ENCODE measurements at places on chromosomes 5 and 9. TPM values are rescaled to one million over a fixed set of nuclear protein-coding genes. Genes with fewer than 3 reads are reported as not detected.

The ELAVL2 gene
- 0.83 TPM for total RNA-seq

The TMEFF1 gene
- 0.69 TPM for total RNA-seq

The CBY3 gene
- not detected for total RNA-seq

The KCNMB1 gene
- total RNA-seq = 45.6 TPM

The INIP gene
- 11.9 TPM for total RNA-seq

The SPINK7 gene
- not detected for total RNA-seq

DNA sequence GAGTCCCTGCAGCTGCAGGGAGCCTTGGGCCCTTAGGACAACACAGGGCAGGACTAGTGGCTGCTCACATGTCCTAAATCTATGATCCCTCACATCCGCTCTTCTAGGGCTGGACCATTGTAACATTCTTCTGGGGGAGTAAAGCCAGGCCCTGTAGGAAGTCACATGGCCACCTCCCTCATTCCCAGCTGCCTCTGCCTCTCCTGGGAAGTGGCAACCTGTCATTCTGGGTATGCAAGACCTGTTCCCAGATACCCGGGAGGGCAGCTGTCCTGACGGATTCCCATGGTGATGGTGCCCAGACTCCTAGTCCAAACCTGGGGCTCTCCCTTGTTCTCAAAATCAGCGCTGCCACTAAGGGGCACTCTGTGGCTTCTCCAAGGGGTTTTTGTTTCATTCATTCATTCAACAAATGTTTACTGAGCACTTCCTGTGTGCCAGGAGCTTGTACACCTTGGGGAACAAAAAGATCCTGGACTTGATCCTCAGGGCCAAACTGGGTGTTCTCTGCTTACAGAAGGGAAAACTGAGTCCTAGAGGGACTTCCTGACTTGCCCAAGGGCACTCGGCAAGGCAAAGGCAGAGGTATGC, 85.6 kb downstream of the PSD2 start:
- H3K4me3 ChIP-seq = no peak overlapping the region
- peaks cover 11% of the 10 kb centered on the region for H3K36me3 ChIP-seq
- no peaks in the 10 kb centered on the region for H3K27me3 ChIP-seq
- H3K27ac ChIP-seq = peak overlapping the region; percentile 64
- H3K4me1 ChIP-seq = peaks cover 40% of the 10 kb centered on the region

DNA sequence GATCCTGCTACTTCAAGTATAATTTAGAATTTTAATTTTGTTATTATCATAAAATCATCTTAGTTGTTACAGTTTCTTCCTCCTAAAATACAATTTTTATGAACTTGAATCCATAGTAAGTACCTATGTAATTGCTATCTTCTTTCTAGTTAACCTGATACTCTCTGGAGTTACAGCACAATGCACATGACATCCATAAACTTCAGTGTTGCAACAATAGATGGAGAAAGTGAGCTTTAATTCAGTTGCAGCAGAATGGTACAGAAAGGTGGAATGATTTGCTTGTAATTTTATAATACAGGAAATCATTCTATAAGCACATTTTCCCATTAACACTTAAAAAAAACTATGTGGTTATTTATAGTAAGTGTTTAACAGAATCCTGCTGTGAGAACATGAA, 372.0 kb downstream of the CDH9 start:
- no peaks in the 10 kb centered on the region for H3K4me1 ChIP-seq
- no peaks in the 10 kb centered on the region for H3K27me3 ChIP-seq
- H3K36me3 ChIP-seq = no peaks in the 10 kb centered on the region
- DNase-seq = no peak
- H3K27ac ChIP-seq = no peak overlapping the region
- H3K4me3 ChIP-seq = no peak overlapping the region

- H3K4me3 ChIP-seq = no peak overlapping the region
- no peaks in the 10 kb centered on the region for H3K4me1 ChIP-seq
- H3K27ac ChIP-seq = no peak overlapping the region
- DNase-seq = no peak
Observed at GRCh38 chr5:179307013-179307800, 38.1 kb downstream of the ADAMTS2 start.

- no peaks in the 10 kb centered on the region for H3K27me3 ChIP-seq
- H3K27ac ChIP-seq = no peak overlapping the region
- H3K36me3 ChIP-seq = no peaks in the 10 kb centered on the region
- H3K4me1 ChIP-seq = peaks cover 12% of the 10 kb centered on the region
Observed at GRCh38 chr5:80227979-80228596, 27.8 kb downstream of the SERINC5 start.

DNA sequence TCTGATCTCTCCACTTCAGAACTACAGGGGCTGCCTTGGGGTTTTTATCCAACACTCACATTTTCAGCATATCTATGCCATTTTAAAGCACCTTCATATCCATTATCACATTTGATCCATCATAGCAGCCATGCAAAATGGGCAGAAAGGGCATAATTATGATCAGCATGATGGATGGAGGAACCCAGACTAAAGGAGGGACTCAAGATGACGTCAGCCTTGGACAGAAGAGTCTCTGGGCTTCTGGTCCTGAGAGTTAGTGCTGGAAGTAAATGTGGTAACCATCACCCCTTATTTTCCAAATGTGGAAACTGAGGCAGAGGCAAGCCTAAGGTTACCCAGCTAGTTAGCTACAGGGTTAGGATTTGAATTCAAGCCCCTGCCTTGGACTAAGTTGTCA, 273.1 kb downstream of the DRD1 start:
- peak; percentile 80 for DNase-seq
- H3K4me3 ChIP-seq = no peak overlapping the region
- no peak overlapping the region for H3K27ac ChIP-seq

DNA sequence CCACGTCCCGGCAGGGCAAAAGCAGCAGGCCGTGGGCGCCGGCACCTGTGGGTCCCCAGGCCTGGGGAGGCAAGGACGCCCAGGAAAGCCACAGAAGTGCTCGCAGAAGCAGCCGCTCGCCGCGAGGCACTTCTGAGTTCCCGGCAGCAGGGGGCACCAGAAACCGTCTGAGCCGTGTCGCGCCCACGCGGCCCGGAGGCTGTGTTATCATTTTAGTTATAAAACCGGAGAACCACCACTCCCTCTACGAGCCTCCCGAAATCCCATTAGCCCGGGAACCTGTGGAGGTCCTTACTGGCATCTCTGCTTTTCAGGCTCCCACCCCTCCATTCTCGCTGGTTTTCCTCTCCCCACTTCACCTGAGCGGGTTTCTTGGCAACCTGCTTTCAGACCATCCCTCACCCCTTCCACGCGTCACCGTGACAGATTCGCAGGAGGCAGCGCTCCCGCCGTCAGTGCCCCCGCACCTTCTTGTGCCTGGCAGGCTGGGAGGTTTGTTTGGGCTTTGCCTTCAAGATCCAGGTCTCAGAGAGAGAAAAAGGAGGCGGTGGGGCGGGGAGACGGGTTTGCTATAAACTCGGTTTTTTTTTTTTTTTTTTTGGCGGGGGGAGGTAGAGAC, 2.3 kb downstream of the GDNF start:
- no peak for DNase-seq
- no peaks in the 10 kb centered on the region for H3K36me3 ChIP-seq
- H3K4me1 ChIP-seq = peaks cover 86% of the 10 kb centered on the region
- H3K27ac ChIP-seq = peak overlapping the region; percentile 92

GRCh38 chr5:107805166-107805565, 134.4 kb upstream of the EFNA5 start:
- no peaks in the 10 kb centered on the region for H3K27me3 ChIP-seq
- H3K27ac ChIP-seq = no peak overlapping the region
- no peaks in the 10 kb centered on the region for H3K36me3 ChIP-seq
- no peaks in the 10 kb centered on the region for H3K4me1 ChIP-seq
- no peak for DNase-seq

DNA sequence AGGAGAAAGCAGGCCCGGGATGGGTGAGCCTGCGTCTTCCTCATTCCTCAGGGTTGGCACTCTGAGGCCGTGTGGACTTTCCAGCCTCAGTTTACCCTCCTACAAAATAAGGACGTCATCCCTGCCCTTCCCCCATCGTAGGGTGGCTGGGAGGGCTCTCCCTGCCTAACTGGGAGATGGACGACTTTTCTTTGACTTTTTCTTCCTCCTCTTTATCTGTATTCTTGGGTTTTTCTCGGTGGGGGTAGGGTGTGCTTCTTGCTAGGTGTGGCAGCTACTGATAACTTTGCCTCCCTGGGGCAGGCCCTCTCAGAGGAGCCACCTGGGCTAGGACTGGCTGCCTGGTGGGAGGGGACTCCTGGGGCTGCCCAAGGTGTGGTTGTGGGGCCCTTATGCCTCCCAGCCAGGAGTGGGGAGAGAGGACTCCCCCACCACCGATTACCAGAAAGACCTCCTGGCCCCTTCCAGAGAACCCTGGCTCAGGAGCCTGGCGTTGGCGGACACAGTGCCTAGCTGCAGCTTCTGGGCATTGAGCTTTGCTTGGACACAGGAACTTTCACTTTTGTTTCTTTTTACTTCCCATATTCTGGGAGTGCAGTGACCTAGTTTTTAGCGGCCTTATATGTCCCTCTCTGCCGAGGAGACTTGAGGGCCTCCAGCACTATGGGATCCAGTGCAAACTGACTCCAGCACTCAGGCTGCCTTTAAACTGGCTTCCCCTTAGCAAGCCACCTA, 6.1 kb downstream of the GLIPR2 start:
- peak overlapping the region; percentile 88 for H3K27ac ChIP-seq
- DNase-seq = no peak
- H3K4me1 ChIP-seq = peaks cover 100% of the 10 kb centered on the region
- no peaks in the 10 kb centered on the region for H3K27me3 ChIP-seq

- DNase-seq = no peak
- H3K36me3 ChIP-seq = peaks cover 6% of the 10 kb centered on the region
- peak within 1 kb of the TSS; percentile 70 for H3K4me3 ChIP-seq
- H3K27ac ChIP-seq = peak within 1 kb of the TSS; percentile 98
Observed at GRCh38 chr9:35664531-35665470, at the start of gene ARHGEF39. TSS of gene ARHGEF39 (minus strand) at chr9:35665195. CDS start at chr9:35665169, 26 bp downstream.

DNA sequence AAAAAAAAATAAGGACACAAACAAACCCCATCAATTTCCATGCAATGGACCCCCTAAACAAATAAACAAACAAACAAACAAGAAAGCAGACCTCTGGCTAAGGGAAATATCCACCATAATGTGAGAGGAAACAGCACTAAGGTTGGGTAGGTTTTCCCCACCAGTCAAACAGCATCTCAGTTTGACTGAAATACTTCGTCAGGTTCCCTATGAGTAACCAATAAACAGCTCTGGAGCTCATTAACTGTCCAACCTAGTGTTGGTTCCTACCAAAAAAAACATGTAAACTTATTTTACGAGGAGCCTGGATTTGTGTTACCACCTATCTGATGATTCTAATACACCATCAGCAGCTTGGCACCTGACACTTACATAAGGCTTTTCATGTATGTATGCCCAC, 198.5 kb upstream of the TARS1 start:
- no peak overlapping the region for H3K4me3 ChIP-seq
- no peak for DNase-seq
- H3K4me1 ChIP-seq = no peaks in the 10 kb centered on the region
- H3K27ac ChIP-seq = no peak overlapping the region
- no peaks in the 10 kb centered on the region for H3K27me3 ChIP-seq
- no peaks in the 10 kb centered on the region for H3K36me3 ChIP-seq

GRCh38 chr5:131758520-131758900, 38.3 kb downstream of the FNIP1 start:
- DNase-seq = no peak
- H3K4me1 ChIP-seq = peaks cover 26% of the 10 kb centered on the region
- H3K27ac ChIP-seq = no peak overlapping the region
- no peak overlapping the region for H3K4me3 ChIP-seq
- H3K27me3 ChIP-seq = no peaks in the 10 kb centered on the region

DNA sequence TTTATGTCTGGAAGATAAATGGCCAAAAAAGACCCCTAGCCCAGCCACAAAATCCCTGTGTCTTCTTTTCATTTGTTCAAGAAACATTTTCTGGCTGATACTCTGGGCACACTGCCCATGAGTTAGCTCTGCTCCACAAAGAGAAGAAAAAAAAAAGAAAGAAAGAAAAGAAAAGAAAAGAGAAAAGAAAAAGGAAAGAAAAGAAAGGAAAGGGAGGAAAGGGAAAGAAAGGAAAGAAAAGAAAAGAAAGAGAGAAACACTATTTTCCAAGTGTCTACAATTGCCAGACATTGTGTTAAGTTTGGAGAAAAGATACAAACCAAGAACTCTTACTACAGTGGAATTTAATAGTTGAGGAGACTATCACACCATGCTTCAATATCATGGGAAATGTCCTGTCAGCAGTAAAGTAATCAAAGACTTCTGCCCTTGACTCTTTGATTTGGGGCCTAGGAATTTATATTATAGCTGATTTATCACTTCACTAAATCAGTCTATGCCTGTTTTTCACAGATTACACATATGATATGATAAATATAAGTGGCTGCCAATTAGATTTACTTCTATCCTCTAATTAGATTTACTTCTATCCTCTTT, 3.0 kb downstream of the TRMO start:
- H3K4me1 ChIP-seq = peaks cover 21% of the 10 kb centered on the region
- DNase-seq = no peak
- H3K4me3 ChIP-seq = no peak overlapping the region
